Cerebellum (tissue), 4 donors: ENCODE measurements at places on chromosomes 12 and 14. TPM values are rescaled to one million over a fixed set of nuclear protein-coding genes. Genes with fewer than 3 reads are reported as not detected.

Gene KRT82
- not detected for total RNA-seq

Gene ACSM4
- not detected for total RNA-seq

Gene PPFIBP1
- total RNA-seq: 35.7 TPM

Gene STON2
- total RNA-seq: 29.9 TPM

Gene VWF
- total RNA-seq: 23.2 TPM

Gene MANSC4
- 0.27 TPM for total RNA-seq

Gene SPRYD4
- total RNA-seq: 3.8 TPM

Gene ZDHHC22
- total RNA-seq: 9.8 TPM

Gene ASIC1
- 20.5 TPM for total RNA-seq

Gene KRT6C
- total RNA-seq: not detected

Gene SLC4A8
- 67.1 TPM for total RNA-seq

Gene CMA1
- total RNA-seq: not detected

Gene RIPK3
- total RNA-seq: 1.2 TPM

Gene VRTN
- total RNA-seq: not detected

Gene PMEL
- total RNA-seq: 0.54 TPM

Gene REP15
- total RNA-seq: 0.82 TPM

Gene NCKAP5L
- total RNA-seq: 18.4 TPM

Gene ALX1
- total RNA-seq: not detected

Gene KRT73
- total RNA-seq: not detected

Gene CKAP4
- total RNA-seq: 25.1 TPM

Gene ADAMTS20
- 0.82 TPM for total RNA-seq

Gene KCNK13
- total RNA-seq: 0.82 TPM

Gene RPS6KL1
- total RNA-seq: 42.4 TPM

Gene KLRC3
- total RNA-seq: 5.7 TPM

Gene TSPAN19
- 1.9 TPM for total RNA-seq

Gene ORMDL2
- total RNA-seq: 8.3 TPM

Gene RNF212B
- total RNA-seq: not detected

Gene EVL
- 120 TPM for total RNA-seq

Gene MYF5
- total RNA-seq: not detected

Gene ADAM20
- 7.1 TPM for total RNA-seq

Gene CMKLR1
- total RNA-seq: 1.6 TPM
